NCI-H446 (cell line): ENCODE measurements at places on chromosomes 3 and 15.

DNA sequence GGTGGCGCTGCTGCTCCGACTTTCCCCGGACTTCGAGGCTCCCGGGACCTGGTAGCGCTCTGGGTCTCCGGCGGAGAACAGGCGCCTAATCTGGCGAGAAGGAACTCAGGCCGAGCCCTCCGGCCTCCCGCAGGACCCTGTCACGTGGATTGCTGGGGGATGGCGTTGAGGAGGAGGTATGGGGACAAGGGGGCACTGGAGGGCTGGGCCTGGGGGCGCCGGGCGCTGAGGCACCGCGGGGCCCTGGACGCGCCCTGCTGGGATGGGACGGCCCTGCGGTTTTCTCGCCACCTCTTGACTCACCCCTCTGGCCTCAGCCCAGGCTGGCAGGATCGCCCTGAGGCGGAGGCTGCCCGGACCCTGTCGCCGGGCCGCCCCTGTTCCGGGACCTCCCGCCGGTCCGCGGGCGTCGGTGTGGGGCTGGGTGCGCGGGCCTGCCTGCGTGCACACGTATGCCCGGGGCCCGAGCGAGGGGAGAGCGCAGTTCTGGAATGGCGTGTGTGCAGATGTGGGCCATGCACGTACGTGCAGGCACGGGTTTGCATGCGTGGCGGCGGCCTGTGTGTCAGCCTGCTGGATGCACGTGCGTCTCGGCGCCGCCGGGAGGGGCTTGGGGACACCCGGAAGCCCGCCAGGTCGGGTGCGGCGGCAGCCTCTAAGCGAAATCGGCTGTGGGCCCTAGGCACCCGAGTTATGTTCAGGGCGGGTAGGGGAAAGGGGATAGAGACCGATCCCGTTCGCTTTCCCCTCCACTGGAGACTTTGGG, 752 bp downstream of the C15orf39 start:
- no peak for DNase-seq

DNA sequence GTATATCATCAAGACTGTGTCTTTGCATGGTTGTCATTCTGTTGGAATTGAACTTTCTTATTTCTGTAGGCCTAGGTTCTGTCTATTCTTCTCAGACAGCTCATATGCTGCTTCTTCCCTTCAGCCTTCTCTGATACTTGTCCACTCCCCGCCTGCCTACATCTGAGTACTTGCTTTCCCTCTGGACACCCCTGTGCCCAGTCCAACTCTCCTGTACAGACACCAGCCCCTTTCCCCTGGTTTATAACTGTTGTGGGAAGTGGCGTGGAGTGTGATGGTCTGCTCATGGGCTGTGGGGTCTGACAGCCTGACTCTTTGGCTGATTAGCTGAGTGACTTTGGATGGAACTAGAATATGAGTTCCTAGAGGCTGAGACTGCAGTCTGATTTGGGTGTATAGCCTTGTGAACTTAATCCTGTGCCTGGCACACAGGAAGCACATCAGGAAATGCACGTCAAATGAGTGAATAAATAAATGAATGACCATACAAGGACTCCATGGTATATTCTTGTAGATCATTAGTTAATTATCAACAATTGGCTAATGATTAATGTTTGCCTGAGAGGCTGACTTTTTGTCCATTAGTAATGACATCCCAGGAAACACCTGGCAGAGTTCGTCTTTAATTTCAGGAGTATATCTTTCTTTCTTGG, 11.8 kb downstream of the CACNA1D start:
- no peak for DNase-seq

- DNase-seq: no peak
These were observed 124.4 kb upstream of the TOPAZ1 start for GRCh38 chr3:44117239-44117638.

DNA sequence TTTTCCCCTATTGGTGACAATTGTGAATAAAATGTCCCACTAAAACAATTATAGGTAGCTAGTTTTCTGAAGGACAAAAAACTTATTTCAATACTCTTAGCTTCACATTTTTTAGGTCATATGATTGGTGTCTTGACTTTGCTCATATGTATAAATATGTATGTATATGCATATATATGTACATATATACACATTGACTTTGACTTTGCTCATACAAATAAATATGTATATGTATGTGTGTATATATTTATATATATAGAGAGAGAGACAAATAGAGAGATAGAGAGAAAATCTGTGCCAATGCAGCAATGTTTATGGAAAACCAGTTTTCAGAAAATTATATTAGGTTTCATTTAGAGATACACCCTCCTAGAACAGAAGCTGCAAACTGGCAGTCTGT, 5.7 kb downstream of the MDFIC2 start:
- DNase-seq: no peak

DNA sequence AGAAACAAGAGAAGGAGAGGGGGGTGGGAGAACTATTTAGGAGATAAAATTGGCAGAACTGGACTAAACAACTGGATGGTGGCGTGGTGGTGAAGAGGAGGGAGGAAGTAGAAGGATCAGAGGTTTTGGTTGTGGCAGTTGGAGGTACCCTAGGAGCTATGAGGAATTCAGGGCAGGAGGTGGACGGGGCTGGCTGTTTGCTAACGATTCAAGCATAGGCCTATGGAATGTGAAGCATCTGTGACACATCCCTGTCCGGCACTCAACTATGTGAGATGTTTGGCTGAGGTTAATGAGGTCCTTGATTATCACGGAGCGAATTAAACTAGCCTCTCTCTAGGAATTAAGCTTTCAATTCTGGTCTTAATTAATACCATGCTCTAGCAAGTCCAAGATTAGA, 13.5 kb downstream of the TARS3 start:
- DNase-seq: no peak

GRCh38 chr3:68256635-68257223, 602.3 kb upstream of the SUCLG2 start:
- DNase-seq: peak; percentile 58

DNA sequence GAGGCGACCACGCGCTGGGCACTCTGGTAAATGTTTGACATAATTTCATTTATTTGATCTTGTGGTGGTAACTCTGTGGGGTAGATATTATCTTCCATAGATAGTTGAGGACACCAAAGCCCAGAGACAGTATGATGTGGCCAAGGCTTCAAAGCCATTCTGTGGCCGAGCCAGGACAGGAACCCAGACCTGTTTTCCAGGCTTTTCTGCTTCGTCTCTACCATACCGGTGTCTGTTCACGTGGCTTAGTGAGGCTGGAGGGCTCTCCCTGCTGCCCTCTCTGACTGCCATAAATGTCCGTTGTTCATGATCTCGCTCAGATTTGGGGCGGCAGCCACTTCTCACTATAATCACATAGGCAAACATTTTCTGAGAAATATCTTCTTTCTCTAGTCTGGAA, 134.7 kb downstream of the PEX5L start:
- DNase-seq: no peak

DNA sequence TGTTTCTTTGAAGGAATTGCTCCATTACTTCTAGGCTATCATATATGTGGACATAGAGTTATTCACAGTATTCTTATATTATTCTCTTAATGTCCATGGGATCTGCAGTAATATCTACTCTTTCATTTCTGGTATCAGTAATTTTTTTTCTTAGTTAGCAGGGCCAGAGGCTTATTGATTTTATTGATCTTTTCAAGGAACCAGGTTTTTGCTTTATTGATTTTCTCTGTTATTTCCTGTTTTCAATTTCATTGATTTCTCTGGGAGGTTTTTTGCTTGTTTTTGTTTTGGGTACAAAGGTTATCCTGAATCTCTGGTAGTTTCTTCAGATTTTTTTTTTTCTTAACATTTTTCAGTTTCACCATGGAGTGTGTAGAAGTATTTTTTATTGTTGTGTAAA, 60.1 kb upstream of the AP4E1 start:
- DNase-seq: no peak

DNA sequence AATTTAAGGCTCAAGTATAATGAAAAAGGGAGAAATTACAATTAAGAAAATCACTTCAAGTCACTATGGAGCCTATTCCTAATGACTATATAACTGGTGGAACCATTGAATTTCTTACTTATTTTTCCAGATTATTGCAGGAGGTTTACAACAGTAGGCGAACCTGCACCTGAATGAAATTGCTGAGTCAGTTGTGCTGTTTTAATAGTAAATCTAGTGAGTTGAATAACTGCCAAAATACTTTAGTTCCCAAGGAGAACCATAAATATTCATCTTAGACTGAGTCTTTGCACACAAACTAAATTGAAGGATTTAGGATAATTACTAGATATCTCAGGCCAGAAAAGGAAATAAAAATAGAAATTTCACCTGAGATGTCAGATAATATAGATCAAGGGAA, 1052.8 kb downstream of the NAALADL2 start:
- DNase-seq: no peak

GRCh38 chr3:9102240-9102981, 139.1 kb upstream of the RAD18 start:
- no peak for DNase-seq

DNA sequence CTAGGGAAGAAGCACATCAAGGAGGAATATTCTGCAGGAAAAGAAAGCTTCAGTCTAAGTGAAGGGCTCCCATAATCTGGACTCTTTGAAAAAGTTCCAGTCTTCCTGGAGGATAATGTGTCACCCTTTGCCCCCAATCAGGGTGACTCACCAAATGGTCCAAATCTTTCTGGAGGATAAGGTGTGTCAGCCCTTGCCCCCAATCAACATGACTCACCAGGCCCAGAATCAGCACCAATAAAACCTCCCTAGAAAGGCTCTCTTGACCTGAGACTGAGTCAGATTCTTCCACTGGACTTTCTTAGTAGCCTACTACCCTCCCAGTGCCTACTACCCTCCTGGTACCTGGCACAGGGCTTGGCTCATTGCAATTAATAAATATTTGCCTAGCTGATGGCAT, 9.5 kb upstream of the ARL14 start:
- no peak for DNase-seq

DNA sequence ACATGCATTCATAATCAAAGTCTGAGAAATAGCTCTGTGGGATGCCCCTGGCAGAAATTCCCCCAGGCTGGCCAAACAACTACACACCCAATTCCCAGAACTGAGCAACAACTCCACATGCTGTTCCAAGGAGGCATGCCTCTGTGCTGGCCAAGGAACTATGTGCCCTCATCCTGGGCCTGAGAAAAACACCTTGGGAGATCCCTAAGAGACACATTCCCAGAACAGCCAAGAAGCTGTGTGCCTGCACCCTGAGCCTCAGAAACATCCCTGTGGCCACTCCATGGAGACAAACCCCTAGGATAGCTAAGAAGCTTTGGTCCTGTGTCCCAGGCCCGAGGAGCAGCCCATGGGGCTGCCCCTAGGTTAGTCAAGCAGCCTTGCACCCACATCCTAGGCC, 92.3 kb upstream of the MME start:
- DNase-seq: no peak

DNA sequence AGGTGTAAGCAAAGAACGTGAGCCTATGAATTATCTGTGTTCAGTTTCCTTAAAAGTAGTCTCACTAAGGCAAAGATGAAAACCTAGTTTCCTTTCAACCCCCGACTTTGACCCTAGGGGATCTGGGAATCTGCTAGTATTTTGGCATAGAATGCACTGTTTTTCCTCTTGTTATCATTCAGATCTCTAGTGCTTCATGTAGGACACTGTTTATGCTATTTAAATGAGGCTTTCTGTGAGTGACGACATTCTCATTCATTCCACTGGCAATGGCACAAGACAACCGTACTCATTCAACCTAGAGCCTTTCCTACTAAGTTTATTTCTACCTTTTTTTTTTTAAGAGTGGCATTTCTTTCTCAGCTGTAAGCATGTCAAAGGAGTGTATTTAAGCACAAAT, 67.0 kb downstream of the CHAC1 start:
- no peak for DNase-seq

GRCh38 chr15:81281766-81282605, 42.0 kb downstream of the STARD5 start:
- DNase-seq: no peak

DNA sequence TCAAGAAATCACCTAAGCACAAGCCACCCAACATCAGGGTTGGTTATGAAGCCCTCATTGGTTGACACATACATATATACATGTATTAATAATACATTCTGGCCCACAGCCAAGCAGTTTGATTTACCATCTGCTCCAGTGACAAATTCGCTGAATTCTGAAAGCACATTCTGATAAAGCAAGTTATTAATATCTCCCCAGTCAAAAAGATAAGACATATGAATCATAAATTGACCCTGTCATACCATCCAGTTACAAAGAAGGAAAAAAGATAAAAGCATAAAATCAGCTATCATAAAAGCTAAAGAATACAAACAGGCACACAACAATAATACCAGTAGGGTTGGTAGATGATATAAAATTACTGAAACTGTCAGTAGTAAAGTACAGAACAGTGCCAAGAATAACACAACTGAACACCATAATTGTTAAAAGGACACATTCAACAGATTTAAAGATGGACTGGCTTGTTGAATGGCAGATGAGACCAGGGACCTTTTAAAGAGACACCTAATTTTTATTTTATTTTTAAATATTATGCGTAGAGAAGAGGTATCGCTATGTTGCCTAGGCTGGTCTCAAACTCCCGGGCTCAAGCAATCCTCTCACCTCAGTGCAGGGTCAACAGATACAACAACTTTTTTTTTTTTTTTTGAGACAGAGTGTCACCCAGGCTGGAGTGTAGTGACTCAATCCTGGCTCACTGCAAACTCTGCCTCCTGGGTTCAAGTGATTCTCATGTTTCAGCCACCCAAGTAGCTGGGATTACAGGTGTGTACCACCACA, 7.7 kb downstream of the SNX4 start:
- DNase-seq: peak; percentile 80

GRCh38 chr3:151584566-151584965, 123.7 kb upstream of the IGSF10 start:
- DNase-seq: no peak

GRCh38 chr15:85313339-85313738, 67.1 kb upstream of the AKAP13 start:
- DNase-seq: no peak

GRCh38 chr3:13705702-13706280, 156.9 kb downstream of the FBLN2 start:
- DNase-seq: no peak

DNA sequence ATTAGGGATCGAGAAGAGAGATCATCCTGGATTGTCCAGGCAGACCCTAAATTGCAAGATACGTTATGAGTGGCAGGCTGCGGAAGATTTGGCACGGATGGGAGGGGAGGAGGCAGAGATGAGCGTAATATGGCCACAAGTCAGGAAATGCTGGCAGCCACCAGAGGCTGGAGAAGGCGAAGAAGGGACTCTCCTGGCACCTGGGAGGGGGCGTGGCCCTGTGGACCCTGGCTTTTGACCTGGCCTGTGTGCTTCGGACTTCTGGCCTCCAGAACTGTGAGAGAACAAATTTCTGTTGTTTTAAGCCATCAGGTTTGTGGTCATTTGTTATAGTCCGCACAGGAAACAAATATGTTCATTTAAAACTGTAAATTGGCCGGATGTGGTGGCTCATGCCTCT, 31.9 kb upstream of the IGF1R start:
- DNase-seq: no peak
